ENCODE measurements at places on chromosomes 2 and 18.
A peak's percentile ranks its signal among the peaks of the same experiment; 100 is the strongest.

GRCh38 chr2:96811917-96812316, 4.2 kb upstream of the CNNM3 start:
- DNase-seq, result no peak

GRCh38 chr2:79294994-79295393, 135.4 kb upstream of the REG3A start:
- no peak for DNase-seq

GRCh38 chr18:25710981-25711380, 359.0 kb upstream of the ZNF521 start:
- no peak for DNase-seq

- DNase-seq, result no peak
Observed at GRCh38 chr18:35122586-35123224, 81.5 kb downstream of the MAPRE2 start.

DNA sequence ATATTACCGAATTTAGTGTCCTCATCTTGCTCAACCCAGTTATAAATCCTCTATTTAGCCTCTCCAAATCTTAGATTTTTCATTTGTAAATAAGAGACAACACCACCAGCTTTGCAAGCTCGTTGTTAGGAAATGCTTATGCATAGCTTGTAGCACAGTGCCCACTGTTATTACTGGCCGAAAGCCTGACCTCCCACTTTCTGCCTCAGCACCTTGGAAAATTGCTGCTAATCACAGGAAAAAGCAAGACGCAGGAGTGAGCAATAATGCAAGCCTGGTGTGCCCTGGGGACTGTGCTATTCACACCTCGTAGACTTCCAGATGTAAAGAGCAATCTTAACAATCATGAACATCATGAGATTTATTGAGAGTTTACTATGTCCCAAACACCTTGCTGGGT, 124.2 kb upstream of the ARL4C start:
- no peak for DNase-seq

DNA sequence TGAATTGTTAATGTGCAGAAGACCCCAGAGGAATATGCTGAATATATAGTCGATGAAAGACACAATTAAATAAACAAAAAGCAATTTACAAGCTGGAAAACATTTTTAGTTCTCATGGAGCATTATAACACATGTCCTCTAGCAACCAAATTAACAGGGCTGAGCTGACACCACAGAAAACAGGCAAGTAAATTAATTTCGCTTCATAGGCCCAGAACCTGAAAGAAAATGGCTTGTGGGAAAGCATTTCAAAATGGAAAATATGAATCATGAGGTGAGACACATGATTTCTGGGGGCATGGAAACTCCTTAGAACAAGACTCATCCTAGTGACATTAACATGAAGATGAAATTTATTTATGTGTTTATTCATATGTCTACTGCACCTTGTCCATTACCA, 25.0 kb upstream of the RNF152 start:
- DNase-seq, result no peak

DNA sequence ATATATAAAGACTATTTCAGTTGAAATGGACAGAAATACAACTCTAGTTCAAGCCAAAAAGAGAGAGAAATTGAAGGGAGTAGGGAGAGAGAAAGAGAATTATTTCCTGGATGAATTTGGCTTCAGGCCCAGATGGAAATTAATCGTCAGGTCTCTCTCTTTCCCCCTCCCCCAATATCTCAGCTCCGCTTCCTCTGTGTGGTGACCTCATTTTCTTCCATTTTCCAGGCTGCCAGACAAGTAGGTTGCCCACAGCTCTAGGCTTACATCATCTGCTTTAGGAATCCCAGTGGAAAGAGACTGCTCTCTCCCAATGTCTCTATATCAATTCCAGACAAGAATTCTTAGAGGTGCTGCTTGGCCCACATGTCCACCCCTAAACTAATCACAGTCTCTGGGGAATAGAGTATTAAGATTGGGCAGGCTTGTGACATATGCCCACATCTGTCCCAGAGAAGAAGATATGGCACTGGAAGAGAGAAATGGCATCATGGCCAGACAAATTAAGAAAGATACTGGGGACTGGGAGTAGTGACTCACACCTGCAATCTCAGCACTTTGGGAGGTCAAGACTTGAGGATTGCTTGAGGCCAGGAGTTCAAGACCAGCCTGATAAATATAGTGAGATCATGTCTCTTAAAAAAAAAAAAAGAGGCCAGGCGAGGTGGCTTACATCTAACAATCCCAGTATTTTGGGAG, 37.2 kb upstream of the CFAP36 start:
- DNase-seq, result no peak

DNA sequence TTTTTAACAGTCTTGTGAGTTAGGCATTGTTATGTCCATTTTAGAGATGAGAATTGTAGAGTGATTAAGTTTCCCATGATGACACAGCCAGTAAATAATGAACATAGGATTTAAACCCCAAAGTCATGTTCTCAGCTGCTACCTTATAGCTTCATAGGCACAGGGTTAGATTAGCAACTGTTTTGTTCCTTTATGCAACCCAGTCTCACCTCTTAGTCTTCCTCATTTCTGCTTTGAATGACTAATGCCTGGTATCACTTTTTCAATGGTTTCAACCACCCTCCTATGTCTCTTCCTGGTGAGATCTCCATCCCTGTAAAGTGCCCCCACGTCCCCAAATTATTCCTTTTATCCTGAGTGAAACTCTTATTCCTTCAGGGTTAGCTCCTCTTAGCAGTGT, 44.3 kb downstream of the MFSD6 start:
- DNase-seq, result peak; percentile 4

- no peak for DNase-seq
Observed at GRCh38 chr18:60391571-60392226, 19.1 kb upstream of the MC4R start.

DNA sequence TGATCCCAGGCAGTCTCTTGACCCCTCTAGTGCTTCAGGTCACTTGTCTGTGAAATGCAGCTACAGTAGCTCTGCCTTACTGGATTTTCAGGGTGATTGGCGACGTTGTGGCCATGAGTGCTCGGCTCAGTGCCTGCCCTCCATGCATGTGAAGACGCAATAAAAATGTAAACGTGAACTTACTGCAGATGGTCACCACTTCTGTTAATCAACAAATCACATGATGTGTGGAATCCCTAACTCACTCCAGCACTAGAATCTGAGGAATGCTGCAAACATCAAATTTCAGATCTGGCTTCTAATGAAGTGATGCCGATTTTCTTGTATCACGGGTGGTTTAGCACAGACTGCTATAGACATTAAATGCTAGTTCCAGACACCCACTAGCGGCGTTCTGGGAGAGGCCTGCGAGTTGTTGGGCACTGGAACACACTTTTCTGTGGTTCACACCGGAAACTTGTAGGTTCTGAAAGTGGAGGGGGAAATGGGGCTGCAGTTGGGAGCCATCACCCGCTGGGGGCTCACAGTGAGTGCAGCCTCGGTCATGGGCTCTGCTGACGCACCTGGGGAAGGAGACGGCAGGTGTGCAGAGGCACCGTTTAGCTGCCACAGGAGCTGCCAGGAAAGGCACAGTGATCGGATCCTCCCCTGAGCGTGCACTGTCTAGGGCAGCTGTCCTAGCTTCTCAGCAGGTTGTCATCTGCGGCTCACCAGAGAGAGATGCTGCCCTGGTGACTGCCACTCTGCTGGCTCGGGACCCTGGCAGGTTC, 6.5 kb downstream of the CNDP1 start:
- no peak for DNase-seq

- DNase-seq, result no peak
Observed at GRCh38 chr18:57997820-57998219, 46.2 kb upstream of the NEDD4L start.

DNA sequence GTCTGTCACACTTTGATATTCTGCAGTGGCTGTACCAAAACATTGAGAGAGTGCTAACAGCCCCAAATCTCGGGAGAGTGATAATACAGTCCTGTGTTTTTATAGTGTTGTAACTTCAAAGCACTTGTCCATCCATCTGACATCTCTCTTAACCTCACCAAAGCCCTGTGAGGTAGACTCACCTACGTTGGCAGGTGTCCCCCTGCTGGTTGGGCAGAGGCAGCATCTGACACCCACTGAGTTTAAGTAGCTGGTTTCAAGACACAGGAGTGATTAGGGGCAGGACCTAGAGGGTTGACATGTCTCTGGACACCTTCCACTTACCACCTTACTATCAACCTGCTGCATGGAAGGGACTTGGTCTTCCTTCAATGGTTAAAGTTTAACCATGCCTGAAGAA, 22.9 kb downstream of the COLEC12 start:
- no peak for DNase-seq

- no peak for DNase-seq
Observed at GRCh38 chr2:233535271-233535670, 31.3 kb downstream of the USP40 start.

DNA sequence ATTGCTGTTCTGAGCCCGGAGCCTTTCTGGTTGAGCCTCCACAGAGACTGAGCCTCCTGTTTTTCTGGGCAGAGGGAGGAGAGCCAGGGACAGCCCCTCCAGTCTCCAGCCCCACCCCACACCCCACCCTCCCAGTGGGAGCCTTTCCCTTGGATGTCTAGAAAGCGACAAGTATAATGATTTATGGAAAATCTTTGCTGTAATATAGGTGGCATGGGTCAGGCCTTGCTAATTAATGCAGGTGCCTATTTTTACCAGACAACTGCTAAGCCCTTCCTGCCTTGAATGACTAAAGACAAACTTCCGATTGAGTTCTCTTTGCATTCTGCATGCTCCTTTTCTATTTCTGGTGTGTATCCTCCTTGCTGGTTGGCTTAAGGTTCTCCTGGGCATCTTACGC, 43.1 kb downstream of the MERTK start:
- no peak for DNase-seq

DNA sequence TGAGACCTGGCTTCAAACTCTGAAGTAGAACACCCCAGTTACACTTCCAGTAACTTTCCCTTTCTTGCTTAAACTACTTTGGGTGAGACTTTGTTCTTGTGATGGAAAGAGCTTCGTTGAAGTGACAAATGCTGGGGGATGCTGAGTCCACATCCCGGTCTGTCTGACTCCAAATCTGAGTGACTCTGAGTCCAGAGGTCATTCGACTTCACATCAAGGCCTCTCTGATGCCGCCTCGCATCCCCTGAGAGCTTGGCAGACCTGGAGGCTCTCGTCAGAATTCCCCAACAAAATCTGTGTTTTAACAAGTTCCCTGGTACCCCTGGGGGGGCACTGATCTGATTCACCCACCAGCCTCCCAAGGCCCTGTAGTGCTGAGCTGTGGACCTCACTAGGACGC, 31.6 kb upstream of the ROCK2 start:
- no peak for DNase-seq

- DNase-seq, result no peak
Observed at GRCh38 chr18:43009674-43010073, 105.8 kb downstream of the RIT2 start.

- DNase-seq, result peak; percentile 72
Observed at GRCh38 chr2:26503231-26503880, 25.4 kb upstream of the OTOF start.

GRCh38 chr2:184067502-184067901, 530.8 kb upstream of the ZNF804A start:
- DNase-seq, result peak; percentile 16

GRCh38 chr2:20633001-20633400, 17.9 kb downstream of the HS1BP3 start:
- no peak for DNase-seq

DNA sequence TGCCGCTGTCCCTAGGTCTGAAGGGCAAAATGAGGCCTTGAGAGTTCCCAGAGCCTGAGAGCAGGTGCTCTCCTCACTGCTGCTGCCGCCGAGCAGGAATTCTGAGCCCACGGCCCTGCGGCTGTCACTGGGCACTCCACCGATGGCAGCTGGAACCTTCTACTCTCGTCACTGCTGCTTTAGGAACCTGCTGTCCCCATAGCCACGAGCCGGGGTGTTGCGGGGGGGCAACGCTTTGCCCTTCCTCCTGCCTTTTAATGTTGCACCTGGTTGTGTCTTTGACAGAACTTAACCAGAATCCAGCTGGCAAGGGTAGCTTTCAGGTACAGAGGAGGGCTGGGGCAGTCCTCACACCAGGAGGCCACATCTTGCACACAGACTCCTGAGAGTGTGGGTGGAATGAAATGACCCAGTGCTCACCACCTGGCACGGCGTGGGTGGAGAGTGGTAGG, 32.3 kb downstream of the NCK2 start:
- DNase-seq, result no peak

DNA sequence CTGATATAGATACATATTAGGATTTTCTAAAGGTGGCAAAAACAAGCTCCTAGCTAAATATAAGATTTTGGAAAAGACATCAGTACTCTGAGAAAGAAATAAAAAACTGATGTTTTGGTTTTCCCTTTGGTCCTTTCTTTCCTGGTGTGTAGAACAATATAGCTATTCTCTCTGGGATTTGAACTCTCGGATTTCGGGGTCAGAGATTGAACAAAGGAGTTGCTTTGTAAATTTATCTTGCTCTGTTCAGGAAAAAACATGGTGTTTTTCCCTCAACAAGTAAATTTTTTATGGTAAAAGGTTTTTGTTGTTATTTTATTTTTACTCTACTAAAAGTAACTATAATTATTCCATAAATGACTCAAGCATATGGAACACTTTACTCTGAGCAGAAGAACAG, 889.3 kb downstream of the ERBB4 start:
- no peak for DNase-seq

DNA sequence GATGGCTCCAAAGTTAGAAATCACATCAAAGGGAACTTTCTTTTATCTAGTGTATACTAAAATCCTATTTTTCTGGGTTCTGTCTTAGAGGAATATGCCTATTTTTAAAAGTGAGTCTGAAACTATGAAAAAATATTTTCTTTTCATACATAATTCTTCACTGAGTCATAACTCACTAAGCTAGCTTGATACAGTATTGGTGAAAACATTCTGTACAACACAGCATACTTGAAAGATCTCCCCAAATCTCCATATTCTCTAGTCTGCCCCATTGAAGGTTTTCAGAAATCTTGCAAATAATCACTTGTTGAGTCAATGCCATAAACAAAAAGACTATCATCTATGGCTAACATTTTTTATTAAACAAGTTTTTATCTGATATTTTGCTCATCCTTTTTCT, 44.5 kb downstream of the COL3A1 start:
- DNase-seq, result no peak

GRCh38 chr2:46651363-46652099, 172.2 kb downstream of the TMEM247 start:
- DNase-seq, result no peak

- no peak for DNase-seq
Observed at GRCh38 chr2:174656676-174657176, 59.1 kb upstream of the WIPF1 start.

DNA sequence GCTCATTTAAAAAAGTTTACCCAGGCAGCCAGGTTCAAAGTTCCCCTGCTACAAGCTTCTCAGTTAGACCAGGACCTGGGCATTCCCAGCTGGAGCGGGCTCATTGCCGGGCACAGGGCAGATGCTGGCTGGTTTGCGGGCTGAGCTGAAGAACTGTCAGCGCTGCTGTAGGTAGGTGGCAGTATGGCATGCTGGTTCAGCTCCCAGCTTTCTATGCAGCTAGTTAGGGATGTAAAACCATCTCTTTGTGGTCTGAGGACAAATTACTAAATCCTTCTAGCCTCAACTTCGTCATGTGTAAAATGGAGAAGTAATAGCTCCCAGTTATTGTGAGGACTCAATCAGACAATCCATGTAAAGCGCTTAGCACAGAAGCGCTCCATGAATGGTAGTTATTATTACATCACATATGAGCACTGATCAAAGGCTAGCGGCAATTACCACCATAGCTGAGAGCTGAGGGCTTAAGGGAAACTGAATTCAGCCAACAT, 2.4 kb upstream of the LDLRAD4 start:
- DNase-seq, result peak; percentile 85
